ENCODE measurements at places on chromosomes 16 and 17.

DNA sequence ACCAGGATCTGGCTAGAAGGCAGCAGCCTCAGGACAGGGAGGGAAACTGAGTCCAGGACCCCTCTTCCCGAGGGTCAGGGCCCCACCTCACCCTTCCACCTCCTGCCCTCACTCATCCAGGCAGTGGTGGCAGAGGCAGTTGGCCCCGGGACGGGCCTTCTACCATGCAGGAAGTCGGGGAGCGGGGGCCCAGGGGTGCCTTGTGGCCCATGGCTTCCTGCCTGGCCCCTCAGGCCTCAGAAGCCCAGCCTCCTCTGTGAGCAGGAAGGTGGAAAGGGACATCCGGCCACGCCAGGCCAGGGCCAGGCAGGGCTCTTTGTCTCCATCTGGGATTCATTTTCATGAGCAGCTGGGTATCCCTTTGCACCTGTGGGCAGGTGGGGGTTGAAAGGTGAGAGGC lies 58.5 kb downstream of the BAHCC1 start:
- H3K4me3 ChIP-seq, result no peak overlapping the region
- no peak for DNase-seq
- no peaks in the 10 kb centered on the region for H3K27me3 ChIP-seq
- no peaks in the 10 kb centered on the region for H3K36me3 ChIP-seq
- peaks cover 11% of the 10 kb centered on the region for H3K4me1 ChIP-seq
- H3K27ac ChIP-seq, result no peak overlapping the region

- DNase-seq, result no peak
- peaks cover 16% of the 10 kb centered on the region for H3K4me1 ChIP-seq
- no peak overlapping the region for H3K4me3 ChIP-seq
- H3K27ac ChIP-seq, result no peak overlapping the region
- no peaks in the 10 kb centered on the region for H3K36me3 ChIP-seq
Measured at GRCh38 chr17:28295677-28296578, 23.1 kb upstream of the TMEM97 start.

DNA sequence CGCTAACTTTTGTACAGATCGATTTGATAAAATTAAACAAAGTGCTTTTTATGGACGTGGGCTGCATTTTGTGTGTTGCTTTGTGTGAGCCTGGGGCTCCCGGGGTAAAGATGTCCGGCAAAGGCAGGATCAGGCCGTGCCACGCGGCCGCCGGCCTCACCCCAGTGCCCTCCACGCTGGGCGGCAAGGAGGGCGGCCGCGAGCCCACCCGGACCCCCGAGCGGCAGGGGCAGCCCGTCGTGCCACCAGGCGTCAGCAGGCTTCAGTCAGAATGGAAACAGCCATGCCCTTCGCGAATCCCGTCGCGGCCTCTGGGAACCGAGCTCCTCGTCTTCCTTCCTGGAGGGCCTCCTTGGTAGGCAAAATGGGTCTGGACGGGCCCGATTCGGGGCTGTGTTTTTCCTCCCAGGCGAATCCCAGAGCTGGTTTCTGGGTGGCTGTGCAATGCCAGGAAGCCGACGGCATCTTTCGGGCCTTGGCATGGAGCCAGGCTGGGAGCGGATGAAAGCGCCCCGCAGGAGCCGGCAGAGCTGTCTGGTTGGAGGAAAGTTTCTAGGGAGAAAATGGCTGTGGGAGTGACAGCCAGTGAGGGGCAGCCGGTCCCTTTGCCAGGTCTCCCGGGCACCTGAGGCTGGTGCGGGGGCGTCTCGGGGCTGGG lies 5.5 kb downstream of the SOX8 start:
- no peaks in the 10 kb centered on the region for H3K36me3 ChIP-seq
- H3K27me3 ChIP-seq, result peaks cover 95% of the 10 kb centered on the region
- H3K27ac ChIP-seq, result no peak overlapping the region

DNA sequence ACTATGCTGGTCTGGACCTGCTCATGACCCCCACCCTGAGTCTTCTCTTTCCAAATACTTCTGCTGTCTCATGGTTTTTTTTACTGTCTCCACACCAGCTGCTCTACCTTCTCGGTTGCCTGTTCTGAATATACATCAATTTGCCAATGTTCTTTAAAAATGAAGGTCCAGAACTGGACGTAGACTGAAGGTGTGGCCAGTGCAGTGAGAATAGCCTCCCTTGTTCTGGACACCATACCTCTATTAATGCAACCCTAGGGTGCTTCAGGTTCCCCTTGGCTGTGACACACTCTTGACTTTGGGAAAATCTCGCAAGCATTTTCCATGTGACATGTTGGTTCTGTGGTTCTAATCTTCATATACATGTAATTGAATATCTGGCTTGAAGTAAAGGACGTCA lies 15.3 kb upstream of the IL21R start:
- H3K27me3 ChIP-seq, result peaks cover 41% of the 10 kb centered on the region
- H3K4me3 ChIP-seq, result no peak overlapping the region
- no peaks in the 10 kb centered on the region for H3K4me1 ChIP-seq
- H3K36me3 ChIP-seq, result no peaks in the 10 kb centered on the region

DNA sequence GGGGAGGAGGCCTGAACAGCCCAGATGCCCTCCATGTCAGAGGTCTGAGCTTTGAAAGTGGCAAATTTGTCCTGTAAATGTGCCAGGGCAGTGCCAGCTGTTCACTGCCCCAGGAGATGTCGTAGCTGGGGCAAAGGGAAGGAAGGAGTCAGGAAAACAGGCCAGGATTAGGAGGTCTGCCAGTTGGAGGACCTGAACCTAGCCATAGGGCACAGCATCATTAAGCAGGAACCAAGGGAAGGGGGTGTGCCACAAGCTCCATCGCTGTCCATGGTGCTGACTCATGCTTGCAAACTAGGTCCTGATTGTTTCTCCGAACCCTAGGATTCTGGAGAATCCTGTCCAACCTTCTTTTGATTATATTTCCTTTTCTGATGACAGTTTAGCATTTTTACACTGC lies 124.2 kb downstream of the TMEM132E start:
- H3K27ac ChIP-seq, result no peak overlapping the region
- H3K36me3 ChIP-seq, result no peaks in the 10 kb centered on the region
- no peak overlapping the region for H3K4me3 ChIP-seq
- no peaks in the 10 kb centered on the region for H3K4me1 ChIP-seq
- peak; percentile 10 for DNase-seq

DNA sequence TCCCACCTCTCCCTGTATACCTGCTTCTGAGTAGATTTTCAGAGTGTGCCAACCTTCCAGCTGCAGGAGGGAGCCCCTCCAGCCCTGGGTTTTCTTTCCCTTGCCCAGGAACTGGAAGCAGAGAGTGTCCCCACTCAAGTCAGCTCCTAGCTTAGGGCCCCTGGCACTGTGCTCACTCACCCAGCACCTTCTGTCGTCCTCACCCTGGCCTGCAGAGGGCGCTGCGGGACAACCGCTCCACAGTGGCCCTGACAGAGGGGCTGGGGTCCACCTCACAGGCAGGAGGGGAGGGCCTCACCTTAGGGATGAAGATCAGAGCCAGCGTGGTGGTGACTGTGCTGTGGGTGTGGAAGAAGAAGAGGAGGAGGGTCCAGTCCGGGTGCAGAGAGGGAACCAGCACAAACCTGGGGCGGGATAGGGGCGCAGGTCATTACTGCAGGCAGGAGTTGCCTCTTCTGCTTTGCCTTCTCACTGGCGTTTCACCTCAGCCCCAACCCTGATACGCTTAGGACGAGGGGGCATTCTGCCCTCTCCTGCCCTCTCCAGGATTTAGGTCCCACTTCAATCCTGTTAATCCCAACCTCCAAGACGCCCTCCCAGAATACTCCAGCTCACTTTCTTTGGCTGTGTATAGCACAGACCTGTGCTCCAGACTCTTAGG lies 10.0 kb downstream of the GPR179 start:
- H3K27me3 ChIP-seq, result peaks cover 34% of the 10 kb centered on the region
- H3K4me3 ChIP-seq, result no peak overlapping the region
- peak; percentile 53 for DNase-seq
- no peak overlapping the region for H3K27ac ChIP-seq
- no peaks in the 10 kb centered on the region for H3K4me1 ChIP-seq

GRCh38 chr17:10357768-10358167 lies 15.0 kb downstream of the MYH13 start:
- no peaks in the 10 kb centered on the region for H3K4me1 ChIP-seq
- no peak overlapping the region for H3K4me3 ChIP-seq
- no peak for DNase-seq
- H3K27me3 ChIP-seq, result 0 out of 3 replicates have a peak, but pooled peaks cover 3% of the 10 kb centered on the region

DNA sequence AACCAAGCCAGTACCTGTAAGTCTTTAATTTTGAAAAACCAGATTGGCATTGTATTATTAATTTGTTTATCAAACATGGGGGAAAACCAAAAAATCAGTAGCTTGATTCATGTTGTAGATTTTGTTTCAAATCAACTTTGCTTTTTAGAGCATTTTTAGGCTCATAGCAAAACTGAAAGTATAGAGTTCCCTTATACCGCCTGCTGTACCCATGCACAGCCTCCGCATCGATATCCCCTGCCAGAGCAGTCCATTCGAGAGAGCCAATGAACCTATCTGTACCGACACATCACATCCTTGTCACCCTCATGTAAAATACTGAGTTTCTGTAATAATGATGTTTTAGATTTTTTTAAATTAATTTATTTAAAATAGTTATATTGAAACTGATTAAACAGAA lies 16.2 kb upstream of the MRC2 start:
- H3K27ac ChIP-seq, result no peak overlapping the region
- H3K4me1 ChIP-seq, result 0 out of 2 replicates have a peak, but pooled peaks cover 3% of the 10 kb centered on the region
- DNase-seq, result no peak
- no peak overlapping the region for H3K4me3 ChIP-seq
- H3K27me3 ChIP-seq, result no peaks in the 10 kb centered on the region

DNA sequence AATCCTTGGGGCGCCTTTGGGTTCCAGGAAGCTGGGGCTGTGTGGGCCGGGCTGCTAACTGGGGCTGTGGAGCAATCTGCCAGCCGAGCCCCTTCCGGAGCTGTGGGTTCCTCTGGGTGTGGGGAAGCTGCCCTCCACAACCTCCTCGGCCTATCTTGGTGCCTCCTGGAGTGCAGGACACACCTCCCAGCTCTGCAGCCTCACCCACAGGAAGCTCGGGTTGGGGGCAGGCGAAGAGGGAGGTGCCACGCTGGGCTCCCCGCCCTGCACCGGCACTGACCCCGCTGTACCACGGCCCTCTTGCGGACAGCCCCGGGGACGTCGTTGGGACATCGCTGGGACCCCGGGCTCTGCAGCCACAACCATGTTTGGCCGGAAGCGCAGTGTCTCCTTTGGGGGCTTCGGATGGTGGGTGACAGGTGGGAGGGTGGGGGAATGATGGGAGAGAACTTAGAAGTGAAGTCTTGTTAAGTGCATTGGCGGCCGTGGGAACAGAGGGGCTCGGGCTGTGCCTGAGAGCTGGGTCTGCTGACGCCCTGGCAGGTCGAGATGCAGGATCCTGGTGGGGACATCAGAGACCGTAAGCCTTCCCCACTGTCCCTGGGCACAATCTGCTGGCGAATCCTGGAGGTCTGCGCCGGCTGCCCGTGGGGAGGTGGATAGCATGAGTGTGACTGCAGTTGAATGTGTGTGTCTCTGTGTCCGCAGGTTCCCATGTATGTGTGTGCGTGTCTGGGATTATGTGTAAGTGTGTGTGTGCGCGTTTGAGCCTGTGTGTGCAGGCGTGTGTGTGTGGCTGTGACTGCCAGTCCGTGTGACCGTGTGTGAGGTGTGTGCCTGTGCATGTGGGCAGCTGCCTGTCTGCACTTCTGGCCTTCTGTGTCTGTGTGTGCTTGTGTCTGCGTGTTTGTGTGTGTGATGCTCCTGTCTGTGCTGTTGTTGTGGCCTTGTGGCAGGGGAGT lies at the start of gene RAP1GAP2:
TSS of gene RAP1GAP2 (plus strand) at position 275 of the 962 bp plus-strand sequence. CDS start at position 365, 90 bp downstream.
- no peaks in the 10 kb centered on the region for H3K4me1 ChIP-seq
- no peak for DNase-seq
- no peaks in the 10 kb centered on the region for H3K36me3 ChIP-seq
- H3K27ac ChIP-seq, result no peak within 1 kb of the TSS
- peaks cover 4% of the 10 kb centered on the region for H3K27me3 ChIP-seq
- H3K4me3 ChIP-seq, result no peak within 1 kb of the TSS
